Osteoblast (primary cell): ENCODE measurements at places on chromosomes 1 and 21. TPM values are rescaled to one million over a fixed set of nuclear protein-coding genes. Genes with fewer than 3 reads are reported as not detected.

- DNase-seq = no peak
- H3K36me3 ChIP-seq = no peaks in the 10 kb centered on the region
- peaks cover 6% of the 10 kb centered on the region for H3K4me1 ChIP-seq
- H3K4me3 ChIP-seq = no peak overlapping the region
- H3K27ac ChIP-seq = no peak overlapping the region
Observed at GRCh38 chr1:202689493-202690342, 20.5 kb downstream of the SYT2 start.

USP24 gene
- total RNA-seq = 40.7 and 43.1 TPM in 2 replicates

DNA sequence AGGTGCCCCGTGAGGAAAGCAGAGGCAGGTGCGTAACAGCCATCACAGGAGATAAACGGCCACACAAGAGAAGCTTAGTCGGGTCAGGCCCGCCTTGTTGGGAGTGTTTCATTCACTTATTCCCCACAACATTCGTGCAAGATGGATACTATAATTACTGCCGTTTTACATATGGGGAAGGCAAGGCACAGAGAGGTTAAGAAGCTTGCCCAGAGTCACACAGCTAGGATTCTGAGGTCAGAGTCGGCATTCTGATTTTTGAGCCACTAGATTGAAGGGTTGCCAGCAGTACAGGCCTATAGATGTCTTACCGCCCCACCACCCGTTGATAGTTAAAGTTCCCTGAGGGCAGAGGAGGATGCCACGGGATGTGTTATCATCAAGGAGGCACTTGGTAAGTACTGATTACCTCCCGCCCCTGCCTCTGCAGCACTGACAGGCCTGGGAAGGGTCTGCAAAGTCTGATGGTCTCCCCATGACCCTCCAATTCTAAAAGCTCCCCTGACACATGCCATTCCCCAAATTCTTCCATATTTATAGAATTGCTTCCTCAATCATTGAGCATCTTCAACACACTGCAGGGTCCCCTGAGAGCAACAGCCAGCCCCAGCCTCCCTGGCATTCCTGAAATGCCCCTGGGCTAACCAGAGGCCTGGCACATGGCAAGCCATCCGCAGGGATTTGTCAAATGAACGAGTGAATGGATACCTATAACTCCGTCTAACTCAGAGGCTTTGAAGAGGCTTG, 74.7 kb upstream of the CLDN14 start:
- no peak overlapping the region for H3K27ac ChIP-seq
- H3K4me1 ChIP-seq = peaks cover 15% of the 10 kb centered on the region
- H3K36me3 ChIP-seq = no peaks in the 10 kb centered on the region

- no peak for DNase-seq
- H3K36me3 ChIP-seq = peaks cover 43% of the 10 kb centered on the region
- H3K27ac ChIP-seq = peak overlapping the region; percentile 75
Observed at GRCh38 chr1:54849219-54850068, 37.6 kb downstream of the DHCR24 start.

DNA sequence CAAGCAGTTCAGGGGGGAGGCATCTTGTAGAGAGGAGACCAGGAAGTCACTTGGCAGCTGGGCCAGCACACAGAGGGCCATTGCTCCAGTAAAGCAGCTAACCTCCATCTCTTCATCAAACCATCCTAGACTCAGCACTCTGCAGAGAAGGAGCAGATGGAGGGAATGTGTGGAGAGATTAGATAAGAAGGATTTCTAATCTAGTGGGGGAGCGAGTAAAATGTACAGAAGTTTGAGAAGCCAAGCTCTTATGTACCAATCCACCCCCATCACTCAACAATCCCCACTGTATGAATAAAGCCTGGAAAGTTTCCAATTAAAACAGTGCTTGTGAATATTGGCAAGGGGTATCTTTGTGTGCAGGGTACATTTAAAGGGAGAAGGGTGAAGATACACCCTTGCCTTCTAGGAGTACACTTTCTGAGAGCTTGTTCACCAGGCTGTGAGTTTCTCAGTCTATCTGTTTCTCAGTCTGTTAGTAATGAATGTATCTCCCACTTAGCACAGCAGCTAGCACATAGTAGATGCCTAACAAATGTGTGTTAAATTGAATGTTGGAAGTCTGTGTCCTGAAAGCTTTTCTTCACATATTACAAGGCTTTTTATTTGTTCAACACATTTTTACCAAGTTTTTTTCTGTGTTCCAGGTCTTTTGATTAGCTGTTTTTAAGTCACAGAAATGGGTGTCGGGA, 142.7 kb upstream of the UBE2U start:
- peaks cover 3% of the 10 kb centered on the region for H3K36me3 ChIP-seq
- no peak overlapping the region for H3K4me3 ChIP-seq
- H3K27me3 ChIP-seq = no peaks in the 10 kb centered on the region
- peaks cover 27% of the 10 kb centered on the region for H3K4me1 ChIP-seq

LRRC3 gene
- total RNA-seq = 0.72 and 0.88 TPM in 2 replicates

MPL gene
- total RNA-seq = not detected in 2 replicates

DNA sequence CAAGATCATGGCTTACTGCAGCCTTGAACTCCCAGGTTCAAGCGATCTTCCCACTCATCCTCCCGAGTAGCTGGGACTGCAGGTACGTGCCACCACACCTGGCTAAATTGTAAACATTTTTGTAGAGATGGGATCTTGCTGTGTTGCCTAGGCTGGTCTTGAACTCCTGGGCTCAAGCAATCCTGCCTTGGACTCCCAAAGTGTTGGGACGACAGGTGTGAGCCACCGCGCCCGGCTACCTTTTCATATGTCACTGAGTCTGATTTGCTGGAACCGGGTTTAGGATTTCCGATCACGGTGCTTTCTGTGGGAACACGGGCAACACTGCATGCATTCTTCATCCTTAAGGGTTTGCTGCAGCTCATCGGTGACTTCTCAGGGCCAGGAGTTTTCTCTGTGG, 32.2 kb upstream of the PCBP3 start:
- H3K4me3 ChIP-seq = no peak overlapping the region
- peaks cover 14% of the 10 kb centered on the region for H3K27me3 ChIP-seq
- H3K27ac ChIP-seq = no peak overlapping the region
- peaks cover 4% of the 10 kb centered on the region for H3K4me1 ChIP-seq

- H3K4me3 ChIP-seq = peak overlapping the region; percentile 60
- H3K36me3 ChIP-seq = no peaks in the 10 kb centered on the region
- peaks cover 16% of the 10 kb centered on the region for H3K27me3 ChIP-seq
- H3K27ac ChIP-seq = no peak overlapping the region
Observed at GRCh38 chr1:26164036-26164860, 4.5 kb downstream of the C1orf232 start.

- no peaks in the 10 kb centered on the region for H3K27me3 ChIP-seq
- no peak overlapping the region for H3K27ac ChIP-seq
- H3K36me3 ChIP-seq = no peaks in the 10 kb centered on the region
- H3K4me3 ChIP-seq = no peak overlapping the region
- no peaks in the 10 kb centered on the region for H3K4me1 ChIP-seq
Observed at GRCh38 chr1:173903827-173904531, 13.1 kb downstream of the SERPINC1 start.

- no peaks in the 10 kb centered on the region for H3K36me3 ChIP-seq
- no peak overlapping the region for H3K27ac ChIP-seq
- no peaks in the 10 kb centered on the region for H3K4me1 ChIP-seq
Observed at GRCh38 chr1:168972887-168973286, 133.6 kb upstream of the ATP1B1 start.

GRCh38 chr1:92709738-92710137, 75.2 kb downstream of the EVI5 start:
- no peaks in the 10 kb centered on the region for H3K27me3 ChIP-seq
- H3K36me3 ChIP-seq = no peaks in the 10 kb centered on the region
- no peak overlapping the region for H3K4me3 ChIP-seq
- H3K4me1 ChIP-seq = peaks cover 10% of the 10 kb centered on the region
- DNase-seq = peak; percentile 42

- no peaks in the 10 kb centered on the region for H3K27me3 ChIP-seq
- no peaks in the 10 kb centered on the region for H3K4me1 ChIP-seq
- no peak overlapping the region for H3K27ac ChIP-seq
- no peak overlapping the region for H3K4me3 ChIP-seq
- DNase-seq = no peak
- H3K36me3 ChIP-seq = no peaks in the 10 kb centered on the region
Observed at GRCh38 chr21:22352088-22352487, 1353.9 kb downstream of the NCAM2 start.

SLC25A24 gene
- total RNA-seq = 41.3 and 42.3 TPM in 2 replicates

GRCh38 chr1:19029191-19030085, 73.0 kb upstream of the IFFO2 start:
- H3K27ac ChIP-seq = no peak overlapping the region
- H3K36me3 ChIP-seq = no peaks in the 10 kb centered on the region
- H3K27me3 ChIP-seq = no peaks in the 10 kb centered on the region
- DNase-seq = no peak

SPRR2A gene
- total RNA-seq = not detected in 2 replicates

DHDDS gene
- 56.6 and 63.3 TPM in 2 replicates for total RNA-seq

GRCh38 chr1:198932351-198932991, 293.6 kb downstream of the PTPRC start:
- peaks cover 36% of the 10 kb centered on the region for H3K4me1 ChIP-seq
- H3K27ac ChIP-seq = peak overlapping the region; percentile 52
- H3K4me3 ChIP-seq = peak overlapping the region; percentile 58
- no peaks in the 10 kb centered on the region for H3K27me3 ChIP-seq
- DNase-seq = no peak
- H3K36me3 ChIP-seq = no peaks in the 10 kb centered on the region

CR1 gene
- under 0.01 TPM in 1 of 2 replicates, not detected in the other for total RNA-seq

ZBTB21 gene
- total RNA-seq = 12.7 and 13.8 TPM in 2 replicates

RHBDL2 gene
- 0.59 and 0.72 TPM in 2 replicates for total RNA-seq
